ENCODE measurements at places on chromosomes 4 and X.

DNA sequence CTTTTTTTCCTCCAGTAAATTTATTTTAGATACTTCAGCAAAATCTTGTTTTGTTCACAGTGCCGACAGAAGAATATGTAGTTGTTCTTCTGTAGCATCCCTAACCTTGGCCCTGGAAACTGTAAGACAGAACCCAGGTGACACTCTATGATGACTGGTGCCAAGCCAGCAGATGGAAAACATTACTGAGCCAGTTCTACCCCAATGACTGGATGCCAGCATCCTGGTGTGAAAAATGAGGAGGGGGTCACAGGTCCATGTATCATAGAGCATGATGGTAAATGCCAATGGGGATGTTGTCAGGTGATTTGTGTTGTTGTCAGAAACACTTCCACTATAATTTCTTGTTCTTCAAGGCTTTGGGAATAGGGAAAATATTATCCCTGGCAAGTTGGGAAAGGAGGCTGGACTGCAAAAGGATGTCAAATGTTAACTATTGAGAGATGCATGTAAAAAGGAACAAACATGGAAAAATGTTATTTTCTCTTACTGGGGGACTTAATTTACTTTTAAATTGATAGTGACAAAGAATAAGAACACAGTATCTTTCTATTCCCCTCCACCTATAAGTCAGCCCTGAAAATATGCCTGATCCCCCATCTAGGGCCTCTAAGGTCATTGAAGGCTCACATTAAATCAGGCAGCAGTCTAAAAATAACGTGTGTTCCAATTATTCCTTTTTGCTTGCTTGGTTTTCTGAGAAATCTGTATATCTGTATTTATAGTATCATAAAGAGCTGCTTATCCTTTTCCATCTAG, 159.8 kb downstream of the RASL11B start:
- no peak for DNase-seq

DNA sequence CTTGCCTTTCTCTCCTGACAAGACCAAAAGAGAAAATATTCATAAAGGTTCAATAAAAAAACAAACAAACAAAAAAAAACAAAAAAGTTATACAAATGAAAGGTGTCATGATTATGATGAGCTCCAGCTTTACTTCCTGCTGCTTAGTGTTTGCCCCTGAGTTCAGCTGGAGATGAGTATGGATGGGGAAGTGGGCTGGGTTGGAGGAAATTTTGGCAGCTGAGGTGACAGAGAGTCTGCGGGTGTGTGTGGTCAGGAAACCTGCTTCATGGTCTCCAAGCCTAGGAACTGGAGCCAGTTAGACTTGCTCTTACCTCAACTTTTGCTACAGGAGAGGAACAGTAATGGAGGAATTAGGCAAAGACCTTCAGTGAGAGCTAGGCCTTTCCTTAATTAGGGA, 4.3 kb upstream of the CYSLTR1 start:
- DNase-seq, result no peak

DNA sequence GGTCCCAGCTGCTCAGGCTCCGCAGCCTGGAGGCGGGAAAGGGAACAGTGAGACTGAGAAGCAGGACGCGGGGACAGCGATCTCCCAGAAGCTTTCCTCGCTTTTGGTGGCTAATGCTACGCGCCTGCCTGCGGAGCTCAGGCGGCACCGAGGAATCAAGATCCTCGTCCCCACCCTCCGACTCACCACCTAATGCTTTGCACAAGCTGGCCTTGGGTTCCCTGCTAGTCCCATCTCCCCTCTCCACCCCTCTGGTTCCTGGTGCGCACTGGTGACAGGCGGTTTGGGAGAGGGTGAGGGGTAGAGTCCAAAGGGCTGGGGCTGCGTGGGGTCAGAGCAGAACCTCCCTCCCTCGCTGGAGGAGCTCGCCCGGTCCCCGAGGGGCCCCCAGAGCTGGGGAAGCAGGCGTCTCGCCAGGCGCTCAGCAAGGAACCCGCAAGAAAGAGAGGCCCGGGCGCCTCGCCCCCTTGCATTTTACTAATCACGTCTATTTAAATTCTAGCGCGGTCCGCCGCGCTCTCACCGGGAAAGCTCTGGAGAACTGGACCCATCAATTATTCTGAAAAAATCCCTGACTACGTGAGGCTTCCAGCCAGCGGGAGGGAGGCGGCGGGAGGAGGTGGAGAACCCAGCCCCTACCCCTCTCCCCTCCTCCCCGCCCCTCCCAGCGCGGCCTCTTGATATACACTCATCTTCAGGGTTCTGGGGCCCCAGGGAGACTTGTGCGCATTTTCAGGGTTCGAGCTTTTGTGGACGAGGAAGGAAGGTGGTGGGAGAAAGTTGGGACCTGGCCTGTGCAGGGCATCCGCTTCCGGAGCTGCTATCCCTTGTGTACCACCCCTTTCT, 9.1 kb downstream of the POU4F2 start:
- no peak for DNase-seq

GRCh38 chr4:114027596-114027995, 48.1 kb upstream of the ARSJ start:
- DNase-seq, result no peak

GRCh38 chrX:56498756-56499155, 64.7 kb upstream of the UBQLN2 start:
- DNase-seq, result no peak

- no peak for DNase-seq
Observed at GRCh38 chrX:34749896-34750295, 92.8 kb upstream of the TMEM47 start.

DNA sequence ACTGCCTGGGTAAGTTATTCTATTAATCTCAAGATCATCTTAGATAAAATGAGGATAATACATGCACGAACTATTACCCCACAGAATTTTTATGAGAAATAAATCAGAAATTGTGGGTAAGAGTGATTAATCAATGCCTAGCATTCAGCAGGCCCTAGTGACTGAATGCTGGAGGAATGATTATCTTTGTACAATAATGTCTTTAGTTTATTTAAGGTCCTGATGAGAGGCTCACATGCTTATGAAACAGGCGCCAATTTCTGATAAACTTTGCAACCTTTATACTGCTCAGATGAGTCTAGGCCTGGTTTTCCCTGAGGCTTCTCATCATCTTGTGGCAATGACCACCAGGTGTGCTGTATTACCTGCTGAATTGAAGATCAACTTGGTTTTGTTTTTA, 27.8 kb upstream of the BMP2K start:
- no peak for DNase-seq

DNA sequence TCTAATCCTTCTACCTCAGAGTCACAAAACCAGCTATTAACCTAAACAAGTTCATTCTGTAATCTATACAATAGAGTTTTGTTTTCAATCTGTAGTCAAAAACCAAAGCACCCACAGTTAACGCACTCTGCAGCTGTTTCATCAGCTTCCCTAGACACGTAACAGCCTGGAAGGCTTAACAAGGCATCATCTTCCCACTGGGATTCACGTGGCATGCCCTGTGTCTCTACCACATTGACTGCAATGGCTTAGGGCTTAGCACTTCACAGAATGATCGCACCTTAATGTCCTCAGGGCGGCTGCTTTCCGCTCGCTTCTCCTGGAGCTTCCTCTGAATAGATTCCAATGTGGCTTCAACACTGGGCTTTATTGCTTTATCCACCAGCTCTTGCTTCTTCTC, 49.7 kb upstream of the NAP1L5 start:
- DNase-seq, result no peak

DNA sequence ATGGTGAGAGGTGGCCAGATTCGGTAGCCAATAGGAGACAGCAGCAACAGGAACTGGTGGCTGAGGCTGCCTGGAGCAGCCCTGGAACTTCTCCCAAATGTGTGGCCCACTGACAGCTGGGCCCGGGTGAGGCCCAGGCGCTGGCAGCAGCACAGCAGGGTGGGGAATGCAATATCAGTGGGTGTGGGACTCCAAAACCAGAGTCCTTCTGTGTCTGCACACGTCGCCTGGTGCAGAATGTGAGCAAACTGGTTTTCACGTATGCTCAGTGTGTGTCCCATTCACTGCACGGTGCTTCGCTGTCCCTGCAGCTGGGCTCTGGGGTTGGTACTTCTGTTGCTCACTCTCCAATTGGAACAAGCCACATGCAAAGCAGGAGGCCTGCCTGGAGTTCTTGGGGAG, 14.4 kb upstream of the CENPU start:
- no peak for DNase-seq

- no peak for DNase-seq
Observed at GRCh38 chr4:61011051-61011450, 189.1 kb upstream of the ADGRL3 start.

GRCh38 chr4:142379277-142380051, 466.6 kb downstream of the INPP4B start:
- DNase-seq, result peak; percentile 88

GRCh38 chr4:14452764-14453163, 549.5 kb upstream of the CPEB2 start:
- no peak for DNase-seq

DNA sequence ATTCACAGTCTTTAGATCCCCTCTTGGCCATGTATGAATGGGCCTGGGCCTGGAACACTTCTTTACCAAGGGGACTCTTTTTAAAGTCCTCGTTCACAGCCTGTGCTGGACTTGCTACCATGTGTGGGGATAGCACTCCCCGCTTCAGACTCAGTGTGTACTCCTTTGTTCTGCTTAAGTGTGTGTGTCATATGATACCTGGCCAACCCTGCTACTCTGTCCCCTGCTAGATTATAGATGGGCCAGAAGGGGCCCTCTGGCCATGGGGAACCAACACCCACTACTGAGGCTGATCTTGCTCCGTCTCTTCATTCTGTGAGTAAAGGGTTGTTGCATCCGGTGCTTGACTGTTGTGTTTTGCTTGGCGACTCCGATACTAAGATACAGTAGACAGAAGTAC, 8.0 kb downstream of the CCDC110 start:
- DNase-seq, result no peak

DNA sequence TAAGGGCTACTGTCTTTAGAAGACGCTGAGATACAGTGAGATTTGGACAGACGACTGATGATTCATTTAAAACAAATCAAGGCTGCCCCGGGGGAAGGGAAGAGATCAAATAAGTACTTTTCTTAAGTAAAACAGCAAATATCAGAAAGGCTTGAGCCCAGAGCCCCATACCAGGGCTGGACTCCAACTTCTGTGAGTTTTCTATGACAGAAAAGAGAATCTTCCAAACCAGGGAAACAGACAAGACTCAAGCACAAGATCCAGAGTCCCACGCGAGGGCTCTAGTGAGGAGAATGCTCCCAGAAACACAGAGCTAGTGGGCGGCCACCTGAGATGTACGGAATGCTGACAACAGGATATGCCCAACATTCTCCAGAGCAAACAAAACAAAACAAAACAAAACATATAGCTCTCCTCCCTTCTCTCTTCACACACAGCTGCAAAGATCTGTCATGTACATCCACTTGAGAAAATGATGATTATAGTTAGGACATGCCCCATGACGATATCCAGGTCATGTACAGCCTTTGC, 13.1 kb downstream of the ACSL1 start:
- DNase-seq, result no peak

GRCh38 chr4:153261914-153262313, 57.7 kb downstream of the TRIM2 start:
- no peak for DNase-seq
